ENCODE measurements at places on chromosomes 6 and 20.
A peak's percentile ranks its signal among the peaks of the same experiment; 100 is the strongest.

DNA sequence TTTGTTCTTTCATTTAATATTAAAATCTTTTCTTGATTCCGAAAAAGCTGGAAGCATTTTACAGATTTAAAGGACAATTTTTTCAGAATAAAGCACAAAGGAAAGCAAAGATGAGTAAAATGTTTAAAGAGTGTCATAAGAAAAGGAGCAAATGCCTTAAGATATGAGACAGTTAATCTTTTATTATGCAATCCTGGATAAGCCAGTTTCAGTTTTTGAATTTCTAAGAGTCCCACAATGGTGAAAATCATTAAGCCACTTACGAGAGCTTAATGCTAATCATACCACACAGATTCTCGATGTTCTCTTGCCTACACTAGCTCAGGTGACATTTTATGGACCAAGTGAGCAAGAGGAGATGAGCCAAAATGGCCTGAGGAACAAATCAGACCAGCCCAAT lies 103.7 kb upstream of the RNF217 start:
- DNase-seq: no peak

DNA sequence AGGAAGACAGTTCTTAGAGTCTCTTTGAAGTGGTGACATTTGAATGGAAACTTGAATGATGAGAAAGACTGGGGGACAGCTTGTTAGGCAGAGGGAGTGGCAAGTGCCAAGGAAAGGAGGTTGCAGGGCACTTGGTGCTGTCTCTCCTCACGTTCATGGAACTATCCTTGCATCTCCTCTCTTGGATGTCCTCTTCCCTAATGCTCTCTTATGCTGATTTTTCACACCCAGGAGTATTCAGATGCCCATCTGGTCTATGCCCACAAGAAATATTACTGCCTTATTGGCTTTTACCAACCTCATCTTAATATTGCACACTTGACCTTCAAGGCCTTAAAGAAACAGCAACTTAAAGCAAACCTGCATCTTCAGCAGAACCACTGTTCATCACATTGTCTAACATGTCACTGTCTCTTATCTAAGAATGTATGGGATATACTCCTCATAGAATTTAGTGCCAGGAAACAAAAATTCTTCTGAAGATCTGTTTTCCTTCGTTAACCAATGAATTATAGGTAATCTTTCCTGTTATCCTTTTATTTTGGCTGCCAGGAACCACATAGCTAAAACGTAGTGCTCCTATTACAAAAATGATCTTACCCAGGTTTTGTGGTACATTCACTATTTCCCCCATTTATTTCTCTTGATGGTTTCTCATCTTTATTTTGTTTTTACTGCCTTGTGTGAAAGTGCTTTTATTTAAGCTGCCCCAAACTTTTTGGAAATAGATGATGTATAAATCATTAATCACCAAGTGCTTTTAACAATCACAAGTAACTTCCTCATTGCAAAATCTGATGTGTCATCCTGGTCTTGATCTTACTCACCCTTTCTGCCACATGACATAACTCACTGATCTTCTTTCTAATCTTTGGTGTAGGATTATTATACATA lies 12.8 kb downstream of the RGS17 start:
- DNase-seq: no peak

GRCh38 chr6:39218868-39219567 lies 10.3 kb downstream of the KCNK5 start:
- no peak for DNase-seq

GRCh38 chr20:20089018-20089417 lies 36.7 kb downstream of the CFAP61 start:
- no peak for DNase-seq

- no peak for DNase-seq
These were observed 5.9 kb downstream of the OSTM1 start for GRCh38 chr6:108068618-108069017.

DNA sequence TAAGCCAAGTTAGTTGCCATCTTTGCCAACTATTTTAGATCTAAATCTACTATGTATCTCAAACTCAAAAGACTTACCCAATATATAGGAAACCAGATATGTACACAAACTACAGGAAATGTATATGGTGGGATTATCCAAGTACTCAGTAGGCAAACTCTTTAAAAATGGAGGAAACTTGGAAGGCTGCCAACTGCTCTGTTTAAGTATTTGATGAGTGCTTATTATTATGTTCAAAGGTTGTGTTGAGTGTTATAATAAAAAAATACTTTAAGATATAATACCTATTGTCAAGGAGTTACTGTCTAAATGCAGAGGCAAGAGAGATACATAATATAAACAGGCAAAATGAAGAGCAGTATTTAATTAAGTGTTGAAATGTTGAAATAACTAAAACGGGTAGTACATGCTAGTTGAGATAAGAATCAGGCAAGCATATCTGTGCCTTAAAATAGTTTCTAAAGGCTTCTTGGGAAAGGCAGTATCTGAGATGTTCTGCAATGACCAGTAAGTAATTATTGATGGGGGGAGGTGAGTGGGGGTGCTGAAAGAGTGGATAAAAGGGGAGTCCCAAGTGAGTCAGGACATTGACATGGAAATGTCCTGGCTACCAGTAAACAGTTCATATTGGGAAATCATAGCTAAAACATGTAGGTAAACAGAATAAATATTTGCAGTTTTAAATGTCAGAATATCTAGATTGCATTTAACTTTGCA lies 6.5 kb upstream of the DST start:
- no peak for DNase-seq

DNA sequence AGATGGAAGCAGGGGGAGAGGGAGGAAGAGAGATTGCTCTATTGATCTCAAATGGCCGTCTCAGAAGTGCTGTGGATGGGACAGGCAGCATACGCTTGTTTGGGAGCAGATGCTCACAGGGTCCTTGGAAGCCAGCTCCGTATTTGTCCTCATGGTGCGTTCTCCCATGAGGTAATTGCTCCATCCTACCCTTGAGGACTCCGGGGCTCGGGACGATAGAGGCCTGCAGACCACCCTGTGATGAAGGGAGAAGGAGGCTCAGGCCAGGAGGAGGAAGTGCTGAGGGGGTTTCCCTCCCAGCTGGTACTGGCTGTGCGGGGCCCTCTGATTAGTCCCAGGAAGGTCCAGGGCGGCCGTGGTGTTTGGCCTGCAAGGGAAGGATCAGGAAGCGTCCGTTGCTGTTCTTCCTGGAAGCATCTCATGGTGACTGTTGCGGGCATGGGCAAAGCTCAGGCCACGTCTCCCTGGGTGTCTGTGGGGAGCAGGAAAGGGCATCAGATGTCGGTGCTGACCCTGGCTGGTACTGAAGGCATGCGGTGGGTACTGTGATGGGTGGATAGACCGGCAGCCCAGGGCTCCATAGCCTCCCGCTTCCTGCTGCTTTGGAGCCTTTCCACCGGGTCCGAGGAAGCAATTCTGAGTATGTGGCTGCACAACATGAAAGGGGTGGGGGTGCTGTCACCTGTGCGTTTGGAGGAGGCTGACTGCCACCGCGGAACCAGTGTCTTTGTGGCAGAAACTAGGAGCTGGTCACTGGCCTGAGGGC lies 158.3 kb downstream of the SYCP2 start:
- DNase-seq: no peak

GRCh38 chr6:68778356-68779020 lies 143.4 kb downstream of the ADGRB3 start:
- DNase-seq: peak; percentile 37

GRCh38 chr20:49345524-49345923 lies 67.7 kb upstream of the ZNFX1 start:
- DNase-seq: peak; percentile 79

DNA sequence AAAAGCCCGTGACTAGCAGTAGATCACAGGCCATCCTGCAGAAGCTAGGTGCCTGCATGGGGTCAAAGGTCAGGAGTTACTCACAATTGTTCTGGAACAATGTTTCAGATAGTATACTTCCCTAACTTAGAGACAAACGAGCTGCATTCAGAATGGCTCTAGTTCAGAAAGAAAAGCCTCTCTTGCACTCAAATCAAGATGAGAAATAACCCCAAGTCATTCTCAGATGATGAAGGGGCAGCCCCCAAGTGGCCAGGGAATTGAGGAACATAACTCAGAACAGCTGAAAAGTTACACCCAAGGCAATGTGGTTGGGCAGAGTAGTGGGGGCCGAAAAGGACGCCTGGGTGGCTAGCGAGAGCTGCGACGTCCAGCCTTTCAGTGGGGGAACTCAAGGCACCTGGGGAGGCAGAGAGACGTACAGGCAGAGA lies 27.8 kb downstream of the FYN start:
- DNase-seq: no peak

- no peak for DNase-seq
These were observed 166.6 kb downstream of the SASH1 start for GRCh38 chr6:148509119-148509799.

DNA sequence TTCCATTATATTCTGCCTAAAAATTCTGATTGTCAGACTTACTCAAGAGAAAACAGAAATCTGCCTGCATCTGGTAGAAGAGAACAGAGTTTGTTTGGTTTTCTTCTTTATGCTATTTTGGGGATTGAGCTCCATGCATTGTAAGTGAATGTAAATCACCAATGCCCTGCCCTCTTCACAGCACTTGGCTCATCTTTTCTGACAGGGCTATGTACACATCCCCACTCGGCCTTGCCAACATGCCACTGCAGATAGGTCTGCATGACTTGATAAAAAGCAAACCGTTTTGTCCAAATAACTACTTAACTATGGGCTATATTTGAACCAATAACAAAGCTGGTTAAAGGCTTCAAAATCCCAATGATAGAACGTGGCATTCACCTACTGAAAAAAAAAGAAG lies 117.7 kb downstream of the IBTK start:
- no peak for DNase-seq

DNA sequence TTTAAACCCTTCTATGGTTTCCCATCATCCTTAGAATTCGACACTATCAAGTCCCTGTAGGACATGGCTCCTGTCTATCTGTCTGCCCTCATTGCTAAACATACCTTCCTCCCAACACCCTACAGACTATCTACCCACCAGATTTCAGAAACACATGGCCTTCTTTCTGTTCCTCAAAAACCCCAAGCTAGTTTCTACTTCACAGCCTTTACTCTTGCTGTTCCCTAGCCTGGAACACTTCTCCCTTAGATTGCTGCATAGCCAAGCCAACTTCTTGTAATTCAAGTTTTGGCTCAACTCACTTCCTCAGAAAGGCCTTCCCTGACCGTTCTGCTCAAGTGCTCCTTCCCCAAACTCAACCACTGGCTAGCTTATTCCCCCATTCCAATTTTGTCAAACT lies 156.2 kb downstream of the BTBD9 start:
- no peak for DNase-seq

- no peak for DNase-seq
These were observed 40.5 kb upstream of the GCLC start for GRCh38 chr6:53585208-53585900.
